ENCODE measurements at places on chromosomes 2 and 18.

GRCh38 chr2:47079515-47080412 lies 75.3 kb downstream of the STPG4 start:
- no peak for DNase-seq

DNA sequence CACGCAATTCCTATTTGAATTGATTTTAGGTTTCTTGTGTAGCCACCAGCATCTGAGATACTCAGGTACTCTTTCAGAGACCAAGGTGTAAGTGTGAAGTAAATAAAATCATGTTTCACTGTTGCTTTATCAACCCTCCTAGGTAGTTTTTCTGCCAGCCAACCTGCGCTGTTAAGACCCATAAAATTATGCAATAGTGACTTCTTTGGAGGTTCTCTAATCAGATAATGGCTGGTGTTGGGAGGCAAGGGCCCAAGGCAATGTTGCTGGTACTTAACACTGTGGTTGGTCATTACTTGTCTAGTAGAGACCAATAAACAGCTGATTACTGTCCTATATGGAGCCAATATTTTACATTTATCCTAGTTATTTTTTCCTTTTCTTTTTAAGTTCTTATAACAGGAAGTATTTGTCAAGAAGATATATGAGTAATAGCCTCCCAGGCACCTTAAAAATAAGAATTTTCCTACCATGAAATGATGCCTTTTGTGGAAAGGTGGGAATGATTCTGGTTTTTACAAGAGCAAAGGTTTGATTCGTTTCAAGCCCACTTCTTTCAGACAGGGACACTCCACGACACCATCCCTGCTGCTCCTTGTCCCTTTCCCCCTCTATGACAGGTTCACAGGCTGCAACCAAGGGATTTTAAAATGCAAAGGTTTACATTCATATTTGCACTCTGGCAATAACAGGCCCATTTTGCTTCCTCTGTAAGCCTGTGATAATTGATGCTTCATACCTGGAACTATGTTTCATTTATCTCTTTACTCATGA lies 259.3 kb downstream of the MEIS1 start:
- no peak for DNase-seq

GRCh38 chr2:123915380-123915779 lies 109.7 kb upstream of the CNTNAP5 start:
- DNase-seq = no peak

- no peak for DNase-seq
These were observed 35.4 kb downstream of the MBP start for GRCh38 chr18:77096936-77097886.

- DNase-seq = no peak
These were observed 25.0 kb upstream of the RAPGEF4 start for GRCh38 chr2:172710584-172711047.

DNA sequence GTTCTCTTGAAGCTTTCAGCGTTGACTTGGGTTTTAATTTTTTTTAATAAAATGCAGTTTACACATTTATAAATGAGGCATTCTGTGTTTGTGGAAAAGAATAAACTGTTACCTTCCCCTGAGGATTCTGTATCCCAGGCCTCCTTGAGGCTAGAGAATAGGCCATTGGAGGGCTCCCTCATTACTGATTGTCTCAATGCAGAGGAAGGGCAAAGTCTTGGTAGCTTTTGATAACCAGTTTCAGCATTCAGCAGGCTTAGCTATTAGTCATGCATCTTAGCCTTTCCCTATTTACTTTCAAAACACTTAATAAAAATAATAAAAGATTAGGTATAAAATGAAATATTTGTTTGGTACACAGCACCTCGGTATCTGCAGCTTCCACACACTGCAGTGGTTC lies 58.1 kb upstream of the OTX1 start:
- DNase-seq = no peak

DNA sequence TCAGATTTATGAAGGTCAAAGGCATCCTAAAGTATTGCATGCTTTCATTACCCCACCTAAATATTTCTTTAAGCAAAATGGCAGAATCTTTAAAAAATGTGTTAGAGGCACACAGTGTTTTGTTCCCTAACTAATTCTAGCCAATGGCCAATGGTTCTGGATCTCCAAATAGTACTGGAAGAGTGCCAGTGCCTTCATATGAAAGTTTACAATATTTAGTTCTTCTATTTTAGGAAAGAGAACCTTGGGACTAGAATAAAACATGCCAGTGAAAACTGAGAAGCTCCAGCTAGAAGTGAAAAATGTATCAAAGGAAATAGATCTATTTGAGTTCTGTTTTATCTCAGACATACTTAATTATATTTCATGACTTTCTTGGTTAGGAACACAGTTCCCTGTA lies 37.1 kb downstream of the TACR1 start:
- DNase-seq = no peak

GRCh38 chr18:79918615-79919011 lies 32.8 kb downstream of the SLC66A2 start:
- peak; percentile 14 for DNase-seq

DNA sequence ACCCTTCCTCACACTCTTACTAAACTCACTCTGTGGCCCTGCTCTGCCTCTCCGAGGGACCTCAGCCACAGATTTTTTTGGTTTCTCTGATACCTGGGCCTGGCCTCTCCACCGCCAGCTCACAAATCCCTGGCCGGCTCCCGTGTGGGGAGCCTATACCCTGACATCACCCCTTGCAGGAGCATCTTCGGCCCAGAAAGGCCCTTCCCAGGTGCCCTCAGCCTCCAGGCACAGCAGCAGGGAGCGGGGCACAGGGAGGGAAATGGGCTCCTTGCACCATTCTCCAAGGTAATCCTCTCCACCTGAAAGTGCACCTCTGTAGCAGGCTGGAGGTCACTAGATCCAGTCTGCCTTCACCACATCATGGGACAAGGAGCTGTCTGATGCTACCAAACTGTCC lies 43.2 kb downstream of the CRACDL start:
- DNase-seq = no peak

DNA sequence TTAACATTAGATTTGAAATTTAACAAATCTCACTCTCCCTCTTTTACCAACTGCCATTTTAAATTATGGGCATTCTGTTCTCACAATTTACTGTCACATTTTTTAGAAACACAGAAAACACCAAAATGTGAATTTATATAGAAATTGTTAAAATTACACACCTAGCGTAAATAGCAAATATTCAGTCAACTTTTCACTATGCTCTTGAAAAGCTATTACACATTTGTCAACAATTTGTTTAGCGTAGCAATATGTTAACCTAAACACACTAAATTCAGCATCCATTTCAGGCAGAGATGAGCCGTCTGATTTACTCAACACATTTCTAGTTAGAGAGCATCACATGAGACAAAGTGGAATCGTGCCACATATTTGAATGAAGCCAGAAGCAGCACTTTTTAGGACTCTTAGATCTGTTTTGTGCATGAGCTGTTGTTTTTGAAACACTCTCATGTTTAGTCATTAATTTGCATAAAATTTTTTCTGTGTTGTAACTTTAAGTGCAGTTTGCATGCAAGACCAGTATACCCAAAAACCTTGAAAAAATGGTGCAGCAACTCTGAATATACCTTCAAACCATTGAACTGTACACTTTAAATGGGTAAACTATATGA lies 8.2 kb downstream of the TTC32 start:
- no peak for DNase-seq

DNA sequence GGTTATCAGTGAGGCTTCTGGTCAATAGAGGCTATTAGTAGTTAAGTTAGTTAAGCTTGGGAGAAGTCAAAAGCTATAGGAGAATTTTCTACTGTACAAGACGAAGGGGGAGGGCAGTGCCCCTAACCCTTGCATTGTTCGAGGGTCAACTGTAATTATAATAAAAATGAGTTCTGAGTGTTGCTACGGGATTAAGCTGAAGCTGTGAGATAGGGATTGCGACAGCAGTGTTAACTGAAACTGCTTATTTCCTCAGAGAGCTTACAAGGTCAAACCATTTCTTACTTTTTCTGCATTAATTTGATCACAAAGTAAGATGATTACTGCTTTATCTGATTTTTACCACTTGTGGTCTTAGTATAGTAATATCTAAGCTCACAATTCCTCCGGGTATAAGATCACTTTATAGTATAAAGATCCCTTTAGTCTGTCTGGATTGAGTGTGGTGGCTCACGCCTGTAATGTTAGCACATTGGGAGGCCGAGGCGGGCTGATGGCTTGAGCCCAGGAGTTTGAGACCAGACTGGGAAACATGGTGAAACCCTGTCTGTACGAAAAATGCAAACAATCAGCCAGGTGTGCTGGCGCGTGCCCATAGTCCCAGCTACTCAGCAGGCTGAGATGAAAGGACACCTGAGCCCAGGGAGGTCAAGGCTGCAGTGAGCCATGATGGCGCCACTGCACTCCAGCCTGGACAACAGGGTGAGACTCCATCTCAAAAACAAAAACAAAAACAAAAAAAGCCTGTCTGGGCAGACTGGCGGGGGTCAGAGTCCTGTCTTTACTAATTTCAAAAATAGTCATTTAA lies 119.5 kb upstream of the TLK1 start:
- DNase-seq = no peak

GRCh38 chr2:218161644-218162043 lies 5.1 kb downstream of the CXCR1 start:
- no peak for DNase-seq

- no peak for DNase-seq
These were observed 40.5 kb upstream of the IL1R1 start for GRCh38 chr2:102101849-102102635.

GRCh38 chr2:42756150-42756775 lies 7.7 kb downstream of the OXER1 start:
- DNase-seq = no peak

DNA sequence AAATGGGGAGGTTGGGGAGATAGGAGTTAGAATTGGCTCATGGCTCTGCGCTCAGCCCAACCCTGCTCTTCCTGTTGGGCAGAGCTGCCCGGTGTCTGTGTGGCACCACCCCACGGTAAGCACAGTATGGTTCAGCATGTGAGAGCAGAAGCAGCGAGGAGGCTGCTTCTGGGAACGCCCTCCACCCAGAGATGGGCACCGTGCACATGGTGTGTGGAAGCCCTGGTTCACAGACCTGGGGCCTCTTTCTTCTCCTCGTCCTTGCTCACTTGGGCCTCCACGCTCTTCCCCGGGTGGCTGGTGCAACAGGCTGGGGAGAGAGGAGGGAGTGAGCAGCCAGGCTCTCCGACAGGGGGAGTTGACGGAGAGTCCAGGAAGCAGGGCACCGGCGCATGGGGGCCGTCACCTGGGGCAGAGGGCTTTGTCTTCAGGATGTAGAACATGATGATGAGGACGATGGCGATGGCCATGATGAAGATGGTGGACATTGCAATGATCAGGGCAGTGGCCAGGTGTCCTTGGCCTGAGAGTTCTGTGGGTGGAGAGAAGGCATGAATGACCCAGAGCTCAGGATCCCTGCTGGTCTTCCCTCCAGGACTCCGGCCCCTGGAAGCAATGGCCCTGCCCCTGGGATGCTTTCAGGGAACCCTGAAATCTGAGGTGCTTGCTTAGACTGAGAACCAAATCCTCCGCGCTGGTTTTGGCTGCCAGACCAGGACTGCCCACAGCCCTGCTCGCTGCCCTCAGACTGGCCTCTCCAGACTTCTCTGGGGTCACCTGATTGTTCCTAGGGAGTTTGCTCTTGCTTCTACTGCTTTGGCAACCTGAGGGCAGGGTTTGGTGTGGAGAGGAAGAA lies 78.3 kb downstream of the EDAR start:
- no peak for DNase-seq

GRCh38 chr2:120825370-120826259 lies 89.9 kb downstream of the GLI2 start:
- DNase-seq = no peak

DNA sequence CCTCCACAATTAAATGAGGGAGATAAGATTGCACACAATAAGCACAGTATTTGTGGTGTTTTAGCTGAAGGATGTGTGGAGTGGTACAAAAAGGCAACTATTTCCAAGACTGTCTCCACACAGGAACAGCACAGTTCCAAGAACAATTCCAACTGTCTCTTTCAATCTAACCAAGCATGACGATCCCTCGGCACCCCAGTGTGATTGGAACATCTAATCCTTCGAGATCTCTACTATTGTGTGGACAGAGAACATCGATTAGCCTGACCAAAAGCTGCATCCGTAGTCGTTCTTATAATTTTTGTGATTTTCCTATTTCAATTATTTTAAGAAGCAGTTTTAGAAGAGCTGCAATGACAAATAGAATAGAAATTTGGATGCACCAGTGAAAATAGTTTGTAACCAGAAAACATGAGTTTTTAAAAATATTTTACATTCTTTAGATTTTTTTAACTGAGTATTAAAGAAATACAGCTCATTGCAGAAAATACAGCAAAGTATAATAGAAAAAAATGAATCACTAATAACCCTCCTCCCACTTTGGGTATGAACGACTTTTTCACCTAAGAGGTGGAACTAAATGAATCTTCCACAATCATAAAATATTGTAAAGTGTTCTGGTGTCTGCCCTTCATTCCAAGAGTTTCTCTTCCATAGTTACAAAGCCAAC lies 76.4 kb upstream of the CABLES1 start:
- no peak for DNase-seq

DNA sequence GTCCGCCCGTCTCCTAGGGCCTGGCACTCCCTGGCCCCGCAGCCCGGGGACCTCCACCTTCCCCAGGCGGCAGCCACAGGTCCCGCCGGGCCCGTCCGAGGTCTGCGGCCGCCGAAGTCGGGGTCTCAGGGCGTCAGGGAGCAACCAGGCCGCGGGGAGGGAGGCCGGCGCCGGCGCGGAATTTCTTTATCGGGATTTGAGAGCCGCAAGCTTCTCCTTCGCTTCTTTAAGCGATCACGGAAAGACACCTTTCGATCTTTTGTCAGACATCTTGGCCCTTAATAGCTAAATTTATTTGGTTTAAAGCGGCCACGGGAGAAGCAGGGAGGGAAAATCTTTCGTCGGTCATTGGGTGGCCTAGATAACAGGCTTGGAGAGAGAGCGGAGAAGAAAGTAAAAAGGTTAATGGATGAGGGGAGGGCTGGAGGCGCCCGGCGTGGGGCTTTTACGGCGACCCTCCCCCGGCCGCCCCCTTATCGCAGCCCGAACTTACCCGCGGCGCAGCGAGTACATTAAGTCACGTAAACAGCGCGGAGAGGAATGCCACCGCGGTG lies 4.3 kb upstream of the GATA6 start:
- no peak for DNase-seq

GRCh38 chr18:58104096-58104495 lies 60.1 kb downstream of the NEDD4L start:
- DNase-seq = no peak

DNA sequence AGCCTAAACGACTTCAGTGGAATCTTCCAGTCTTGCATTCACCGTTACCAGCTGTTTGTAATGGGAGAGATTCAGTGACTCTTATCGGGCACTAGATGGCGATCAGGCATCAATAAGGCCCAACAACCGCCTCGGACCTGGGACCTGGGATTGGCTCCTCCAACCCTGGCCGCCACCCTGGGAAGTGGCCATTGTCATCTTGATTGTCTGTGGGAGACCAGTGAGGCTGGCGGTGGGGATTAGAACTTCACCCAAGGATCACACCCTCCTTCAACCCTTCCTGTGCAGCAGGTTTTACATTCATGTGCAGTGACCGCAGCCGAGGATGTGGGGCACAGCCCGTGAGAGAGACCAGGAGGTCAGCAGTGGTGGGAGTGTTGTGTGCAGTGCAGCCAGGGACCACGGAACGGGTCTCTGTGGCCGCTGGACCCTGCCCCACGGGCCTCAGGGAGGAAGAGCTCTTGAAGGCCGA lies 85.3 kb downstream of the SPP2 start:
- DNase-seq = no peak

Data from breast epithelium (tissue), 4 donors.